ENCODE measurements at places on chromosomes 7 and 10.
A peak's percentile ranks its signal among the peaks of the same experiment; 100 is the strongest.

DNA sequence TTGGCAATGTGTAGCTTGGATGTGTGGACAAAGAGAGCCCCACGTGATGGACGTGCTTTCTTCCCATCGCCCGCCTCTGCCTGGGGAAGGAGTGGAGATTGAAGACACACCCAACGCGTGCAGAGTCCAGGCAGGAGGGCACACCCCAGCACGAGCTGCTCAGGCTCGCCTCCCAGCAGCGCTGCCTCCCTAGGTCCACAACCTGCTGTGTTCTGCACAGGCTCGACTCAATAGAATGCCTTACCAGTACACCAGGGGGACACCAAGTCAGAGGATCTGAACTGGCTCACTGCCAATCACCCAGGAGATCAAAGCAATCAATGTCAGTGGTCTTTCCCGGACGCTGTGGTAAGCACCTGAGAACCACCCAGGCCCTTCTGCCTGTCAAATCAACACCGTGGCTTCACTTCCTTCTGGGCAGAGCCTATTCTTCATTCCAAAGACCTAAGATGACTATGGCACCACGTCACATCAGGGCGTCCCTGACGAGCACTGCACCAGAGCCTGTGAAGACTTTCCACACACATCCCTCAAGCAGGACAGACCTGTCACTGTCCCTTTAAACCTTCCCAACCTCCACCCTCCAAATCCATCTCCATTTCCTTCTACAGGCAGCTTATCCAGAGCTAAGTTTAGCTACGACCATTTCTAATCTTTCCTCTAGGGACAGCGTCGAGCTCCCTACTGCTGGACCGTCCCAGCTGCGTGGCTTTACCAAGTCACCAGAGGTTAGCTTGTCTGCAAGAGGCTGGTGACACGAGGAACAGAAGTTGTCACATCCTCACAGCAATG is 72.3 kb downstream of the AMZ1 start:
- peak; percentile 22 for DNase-seq

DNA sequence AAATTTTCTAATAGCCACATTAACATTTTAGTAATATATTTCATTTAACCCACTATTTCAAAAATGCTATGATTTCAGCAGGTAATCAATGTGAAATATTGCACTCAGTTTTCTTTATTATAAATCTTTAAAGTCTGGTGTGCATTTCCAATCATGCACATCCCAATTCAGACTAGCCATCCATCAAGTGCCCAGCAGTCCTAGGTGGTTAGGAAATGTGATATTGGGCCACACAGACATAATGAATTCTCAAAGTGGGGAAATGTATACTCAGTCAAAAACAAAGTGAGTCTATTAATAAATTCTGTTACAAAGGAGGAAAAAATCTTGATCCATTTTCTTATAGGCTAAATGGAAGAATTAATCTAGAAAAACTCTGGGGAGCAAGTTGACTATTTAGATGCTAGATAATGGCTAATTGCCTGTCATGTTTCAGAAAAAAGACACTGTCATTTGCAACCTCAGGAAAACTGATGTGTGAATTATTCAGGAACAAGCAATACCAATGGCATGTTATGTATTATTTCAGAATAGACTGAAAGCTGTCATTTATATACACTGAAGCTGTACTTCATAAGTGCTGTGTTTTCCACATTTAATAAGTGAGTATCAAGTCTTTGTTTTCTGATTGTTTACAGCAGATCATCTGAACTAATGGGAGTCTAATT is 629.1 kb upstream of the ADARB2 start:
- DNase-seq: no peak

- no peak for DNase-seq
These were observed 6.6 kb downstream of the VPS50 start for GRCh38 chr7:93238748-93239147.

DNA sequence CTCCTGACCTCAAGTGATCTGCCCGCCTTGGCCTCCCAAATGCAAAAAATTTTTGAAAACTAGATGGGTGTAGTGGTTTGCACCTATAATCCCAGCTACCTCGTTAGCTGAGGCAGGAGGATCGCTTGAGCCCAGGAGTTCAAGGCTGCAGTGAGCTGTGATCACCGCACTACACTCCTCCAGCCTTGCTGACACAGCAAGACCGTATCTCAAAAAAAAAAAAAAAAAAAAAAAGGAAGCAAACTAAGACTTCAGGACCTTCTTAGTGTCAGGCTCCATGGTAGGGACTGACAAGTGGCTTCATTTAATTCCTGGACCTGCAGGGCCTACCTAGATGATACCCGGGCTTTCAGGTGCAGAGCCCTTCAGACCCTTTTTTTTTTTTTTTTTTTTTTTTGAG is 2.5 kb downstream of the POP7 start:
- no peak for DNase-seq

GRCh38 chr7:77360104-77360503 is 56.0 kb downstream of the GSAP start:
- DNase-seq: no peak

GRCh38 chr7:72334066-72334465 is 78.1 kb downstream of the CALN1 start:
- no peak for DNase-seq

DNA sequence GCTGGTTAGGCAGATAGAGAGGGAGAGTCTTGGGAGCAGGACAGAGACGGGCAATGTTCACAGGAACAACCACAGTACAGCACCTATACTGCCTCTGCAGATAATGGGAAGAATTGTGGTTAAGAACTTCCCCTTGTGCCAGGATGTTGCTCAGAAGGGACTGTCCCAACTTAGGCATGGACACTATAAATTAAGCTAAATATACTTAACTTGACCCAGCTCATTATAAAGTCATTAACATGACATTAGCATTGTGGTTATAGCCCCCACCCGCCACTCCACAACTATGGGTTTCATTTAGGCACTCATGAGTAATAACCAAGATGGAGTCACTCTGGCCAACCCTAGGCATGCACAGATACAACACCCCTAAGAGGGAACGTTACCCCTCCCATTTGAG is 310.9 kb upstream of the NRG3 start:
- no peak for DNase-seq

GRCh38 chr10:103849880-103850571 is 5.3 kb downstream of the SH3PXD2A start:
- peak; percentile 63 for DNase-seq

DNA sequence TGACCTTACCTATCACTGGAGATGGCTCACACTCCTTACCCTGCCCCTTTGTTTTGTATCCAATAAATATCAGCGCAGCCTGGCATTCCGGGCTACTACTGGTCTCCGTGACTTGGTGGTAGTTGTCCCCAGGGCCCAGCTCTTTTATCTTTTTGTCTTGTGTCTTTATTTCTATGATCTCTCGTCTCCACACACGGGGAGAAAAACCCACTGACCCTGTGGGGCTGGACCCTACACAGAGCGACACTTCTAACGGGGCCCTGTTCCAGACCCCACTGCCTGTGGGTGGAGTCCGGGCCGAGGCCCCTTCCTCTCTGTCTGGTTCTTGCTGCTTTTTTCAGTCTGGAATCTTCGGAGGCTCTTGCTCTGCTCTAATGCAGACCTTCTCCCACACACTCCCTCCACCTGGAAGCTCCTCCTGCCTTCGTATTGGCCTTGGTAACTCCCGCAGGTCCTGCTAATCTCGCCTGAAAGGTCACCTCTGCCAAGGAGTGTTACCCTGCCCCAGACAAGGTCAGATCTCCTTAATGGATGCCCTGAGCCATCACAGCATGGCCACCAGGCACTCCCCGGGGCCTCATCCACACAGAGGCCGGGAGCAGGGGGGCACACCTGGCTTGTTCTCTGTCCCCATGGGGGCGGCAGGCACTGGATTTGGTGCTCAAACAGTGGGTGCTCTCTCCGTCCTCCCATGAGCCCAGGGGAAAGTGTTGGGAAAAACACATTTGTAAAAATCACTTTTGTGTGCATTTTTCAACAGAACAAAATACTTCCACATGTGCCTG is 531.7 kb downstream of the PTPRN2 start:
- DNase-seq: no peak

DNA sequence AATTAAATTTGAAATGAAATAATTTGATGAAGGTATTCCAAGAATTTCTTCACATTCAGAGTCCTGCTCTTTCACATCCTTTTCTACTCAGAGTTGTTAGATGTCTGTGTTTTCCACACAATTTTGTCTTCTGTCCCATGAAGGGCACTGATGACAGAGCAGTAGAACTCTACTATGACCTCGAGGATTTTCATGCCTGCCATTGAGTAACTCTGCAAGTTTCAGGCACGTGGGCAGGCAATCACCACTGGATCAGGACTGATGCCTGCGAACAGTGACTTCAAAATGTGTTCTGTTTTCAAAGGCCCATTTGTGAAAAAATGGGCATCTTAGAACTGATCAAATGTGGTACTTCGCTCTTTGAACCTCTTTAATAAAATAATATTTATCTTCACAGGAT is 91.1 kb downstream of the CDK6 start:
- DNase-seq: no peak

Data from adipocyte (in vitro differentiated cells).